NCI-H187 (cell line): ENCODE measurements at places on chromosomes 1 and 21.

DNA sequence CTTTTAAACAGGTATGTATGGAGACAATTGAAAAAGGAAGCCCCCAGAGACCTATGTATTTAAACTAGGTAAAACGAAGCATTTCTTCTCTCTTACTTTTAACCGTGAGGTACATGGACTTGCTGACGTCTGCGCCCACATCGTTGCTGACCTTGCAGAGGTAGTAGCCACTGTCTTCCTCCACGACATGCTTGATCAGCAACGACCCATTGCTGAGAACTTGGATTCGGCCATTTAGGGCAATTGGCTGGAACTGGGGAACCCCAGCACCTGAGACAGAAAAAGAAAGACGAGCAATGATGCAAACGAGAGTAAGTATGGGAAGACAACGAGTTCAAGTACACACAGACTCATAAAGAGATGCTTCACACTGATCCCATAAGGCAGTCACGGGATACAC lies 408.8 kb downstream of the PCP4 start:
- DNase-seq = no peak

GRCh38 chr1:47577303-47578025 lies 139.6 kb downstream of the FOXD2 start:
- DNase-seq = no peak

DNA sequence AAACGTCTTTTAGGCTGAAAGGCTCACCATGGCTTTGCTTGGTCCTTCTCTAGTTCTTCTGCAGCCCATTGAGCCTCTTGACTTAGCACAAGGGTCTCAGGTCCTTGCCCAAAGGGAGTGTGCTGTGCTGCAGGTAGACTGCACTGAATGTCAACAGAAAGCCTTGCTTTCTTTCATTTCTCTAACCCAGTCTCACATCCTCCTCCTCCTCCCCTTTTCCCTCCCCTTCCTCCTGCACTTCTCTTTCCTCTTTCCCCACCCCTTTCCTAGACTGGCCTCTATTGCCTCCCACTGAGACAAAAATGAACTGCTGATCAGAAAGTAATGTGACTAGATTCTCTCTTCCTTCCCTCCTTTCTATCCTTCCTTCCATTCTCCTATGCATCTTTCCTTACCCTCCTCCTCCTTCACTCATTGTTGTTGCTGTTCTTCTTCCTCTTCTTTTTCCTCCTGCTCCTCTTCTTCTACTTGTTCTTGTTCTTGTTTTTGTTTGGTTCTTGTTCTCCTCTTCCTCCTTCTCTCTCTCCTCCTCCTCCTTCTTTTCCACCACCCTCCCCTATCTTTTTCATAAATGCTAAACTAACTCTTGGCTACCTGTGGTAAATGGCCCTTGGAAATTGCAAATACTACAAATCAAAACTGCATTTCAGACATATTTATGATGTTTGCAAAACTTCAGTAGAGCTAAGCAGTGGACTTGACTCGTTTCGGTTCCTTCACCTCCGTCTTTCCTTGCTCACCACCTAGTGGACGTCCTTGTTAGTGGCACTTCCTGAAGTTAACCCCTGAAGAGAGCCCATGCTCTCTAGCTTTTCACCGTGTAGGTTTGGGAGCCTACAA lies at the start of gene SELL:
Gene SELL (minus strand): TSS at position 152 of the 840 bp plus-strand sequence. CDS start 122 bp downstream, at position 30.
- no peak for DNase-seq

- DNase-seq = no peak
Observed at GRCh38 chr1:43883321-43883720, 50.3 kb upstream of the ARTN start.

DNA sequence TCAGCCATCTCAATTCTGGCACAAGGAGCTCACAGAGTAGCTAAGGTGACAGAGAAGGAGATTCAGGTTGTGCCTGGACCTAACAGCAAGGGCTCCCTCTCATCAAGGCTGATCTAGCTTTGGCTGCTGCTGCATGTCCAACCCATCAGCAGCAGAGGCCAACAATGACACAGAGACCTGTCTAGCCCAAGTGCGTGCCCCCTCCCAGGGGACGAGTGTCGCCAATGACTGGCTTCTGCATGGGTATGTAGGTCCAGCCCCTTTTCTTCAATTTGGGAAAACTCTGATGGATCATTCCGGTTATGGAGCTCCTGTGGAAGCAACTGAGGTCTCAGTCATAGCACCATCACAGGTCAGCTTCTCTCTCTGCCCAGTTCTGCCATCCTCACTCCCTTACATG lies 83.3 kb downstream of the KCNJ15 start:
- DNase-seq = no peak

DNA sequence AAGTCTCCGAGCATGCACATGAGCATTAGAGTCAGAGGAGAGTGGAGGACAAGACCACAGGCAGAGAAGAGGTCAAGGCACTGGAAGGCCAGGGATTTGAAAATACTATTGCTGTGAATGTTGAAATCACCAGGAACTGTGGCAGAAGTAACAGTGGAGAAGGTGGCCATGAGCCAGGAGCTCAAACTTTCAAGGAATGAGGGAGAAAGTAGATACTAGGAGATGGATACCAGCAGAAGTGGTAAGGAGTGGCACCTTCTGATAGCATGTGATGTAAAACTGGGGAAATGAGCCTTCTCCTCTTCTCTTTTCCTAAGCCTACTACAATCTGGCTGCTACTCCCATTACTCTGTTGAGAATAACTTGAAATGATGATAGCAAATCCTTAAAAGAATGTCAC lies 1.8 kb upstream of the CR1 start:
- no peak for DNase-seq

GRCh38 chr1:219040291-219040690 lies 133.4 kb upstream of the LYPLAL1 start:
- DNase-seq = no peak

DNA sequence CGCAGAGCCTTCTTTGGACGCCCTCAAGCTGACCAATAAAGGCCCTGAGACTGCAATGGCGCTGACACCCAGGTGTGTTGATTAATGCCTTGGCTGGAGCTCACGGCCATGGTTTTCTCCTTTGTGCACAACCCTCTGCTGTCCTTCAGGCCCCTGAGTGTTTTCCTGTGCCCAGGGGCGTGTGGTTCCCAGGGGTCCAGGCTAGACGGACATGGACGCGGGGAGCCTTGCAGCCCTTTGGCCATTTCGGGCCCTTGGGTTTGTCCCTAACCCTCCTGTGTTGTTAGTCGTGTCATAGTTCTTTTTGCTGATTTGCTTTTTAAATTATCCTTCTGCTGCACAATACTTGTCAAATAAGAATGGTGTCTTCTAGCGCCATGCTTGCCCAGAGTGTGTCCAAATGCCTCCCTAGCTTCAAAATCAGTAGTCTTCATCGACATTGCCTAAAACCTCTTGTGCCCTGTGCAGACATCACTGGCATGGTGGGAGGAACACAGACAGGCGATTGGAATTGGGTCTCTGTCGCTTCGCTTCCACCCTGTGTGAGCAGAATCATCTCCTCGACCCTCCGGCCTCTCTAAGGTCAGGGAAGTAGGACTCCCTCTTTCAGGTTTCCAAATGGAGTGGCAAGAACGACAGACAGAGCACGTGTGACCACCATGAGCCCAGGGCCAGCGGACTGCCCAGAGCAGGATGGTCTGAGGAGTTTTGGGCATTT lies 1.9 kb downstream of the KRTAP10-4 start:
- no peak for DNase-seq

GRCh38 chr21:42227909-42228708 lies 9.2 kb downstream of the ABCG1 start:
- DNase-seq = no peak

DNA sequence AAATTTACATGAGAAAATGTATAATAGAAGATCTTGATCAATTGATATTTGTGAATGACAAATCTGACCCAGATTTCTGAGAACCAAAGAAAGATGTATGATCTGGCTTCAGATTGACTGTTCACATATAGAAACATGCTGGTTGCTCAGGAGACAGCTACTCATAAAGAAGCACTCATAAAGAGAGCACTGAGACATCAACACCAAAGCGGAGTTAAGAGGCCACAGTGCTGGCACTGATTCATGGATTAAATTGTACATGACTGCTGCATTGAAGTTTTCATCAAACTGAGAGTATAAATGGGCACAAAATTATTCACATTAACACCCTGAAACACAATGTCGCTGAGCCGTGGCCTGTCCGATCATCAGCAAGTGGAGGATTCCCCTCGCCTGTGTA lies 46.2 kb downstream of the SH3GLB1 start:
- no peak for DNase-seq
